ENCODE measurements at places on chromosomes 1 and 21.
A peak's percentile ranks its signal among the peaks of the same experiment; 100 is the strongest.

- no peak for DNase-seq
These were observed 33.8 kb upstream of the FCRL3 start for GRCh38 chr1:157734321-157734720.

GRCh38 chr1:11693024-11693590 is 1.6 kb downstream of the DRAXIN start:
- DNase-seq = peak; percentile 74

GRCh38 chr1:202264300-202264699 is 70.7 kb downstream of the LGR6 start:
- no peak for DNase-seq

DNA sequence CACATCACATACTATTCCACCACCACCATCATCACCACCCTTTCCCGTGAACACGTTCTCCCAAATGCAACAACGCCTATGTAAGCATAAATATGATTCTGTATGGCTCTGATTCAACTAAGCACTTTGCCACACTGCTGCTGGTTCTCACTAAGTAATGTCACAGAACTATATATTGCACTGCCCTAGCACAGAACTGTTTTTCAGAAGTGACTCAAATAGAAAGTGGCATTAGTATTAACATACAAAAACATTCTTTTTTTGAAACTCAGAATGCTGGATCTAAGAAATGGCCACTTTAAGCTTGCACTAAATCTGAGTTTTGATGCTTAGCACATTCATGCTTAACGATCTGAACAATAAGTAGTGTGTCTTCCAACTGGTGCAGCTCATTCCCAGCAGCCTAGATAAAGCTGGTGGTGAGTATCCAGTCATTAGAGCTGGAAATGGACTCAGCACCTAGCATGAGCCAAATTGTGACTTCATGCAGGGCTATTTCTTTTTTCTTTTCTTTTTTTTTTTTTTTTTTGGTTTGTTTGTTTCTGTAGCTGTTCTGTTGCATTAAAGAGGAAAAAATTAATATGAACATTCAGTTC is 46.2 kb upstream of the ZC3H11B start:
- no peak for DNase-seq

DNA sequence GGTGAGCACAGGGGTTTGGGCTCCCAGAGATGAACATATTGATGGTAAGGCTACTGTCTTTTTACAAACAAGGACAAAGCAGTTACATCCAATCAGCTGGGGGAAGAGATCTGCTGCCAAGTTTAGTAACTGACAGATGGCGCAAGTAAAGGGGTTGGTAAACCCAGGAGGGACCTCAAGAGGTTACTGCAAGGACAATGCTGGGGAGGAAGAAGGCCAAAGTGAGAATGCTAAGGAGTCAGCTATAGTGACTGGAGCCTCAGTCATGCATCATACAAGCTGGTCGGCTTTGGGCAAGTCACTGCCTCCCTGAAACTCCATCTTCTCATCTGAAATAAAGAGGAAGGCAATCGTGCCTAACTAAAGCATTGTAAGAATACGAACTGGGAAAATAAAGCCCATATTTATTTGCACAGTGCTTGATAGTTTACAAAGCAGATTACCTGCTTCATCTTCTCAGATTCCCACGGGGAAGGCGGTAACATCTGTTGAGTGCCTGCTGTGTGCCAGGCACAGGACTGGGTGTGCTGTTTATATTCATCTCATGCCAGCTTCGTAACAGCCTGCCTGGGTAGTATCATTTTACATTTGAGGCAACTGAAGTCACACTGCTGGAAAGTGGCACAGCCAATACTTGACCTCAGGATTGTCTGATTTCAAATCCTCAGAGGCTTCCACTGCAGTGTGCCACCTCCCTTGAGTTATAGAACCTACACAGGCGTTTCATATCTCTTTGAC is 114.8 kb downstream of the BEND5 start:
- DNase-seq = no peak

DNA sequence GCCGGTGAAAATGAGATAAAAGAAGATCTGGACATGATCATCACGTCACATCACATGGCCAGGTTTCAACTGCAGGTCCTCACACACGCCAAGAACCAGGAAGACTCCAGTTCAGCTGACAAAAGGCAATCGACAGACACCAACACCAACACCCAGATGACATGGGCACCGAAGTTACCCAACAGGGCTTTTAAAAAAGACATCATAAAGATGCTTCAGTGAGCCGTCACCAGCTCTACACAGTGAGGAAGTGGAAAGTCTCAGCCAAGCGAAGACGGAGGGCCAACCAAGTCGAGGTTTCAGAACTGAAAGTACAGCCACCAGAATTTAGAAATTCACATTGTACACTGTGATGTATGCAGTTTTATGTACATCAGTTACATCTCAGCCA is 154.3 kb upstream of the COL6A1 start:
- no peak for DNase-seq

- no peak for DNase-seq
These were observed 9.3 kb upstream of the PHGDH start for GRCh38 chr1:119702384-119702783.

GRCh38 chr1:36432616-36433015 is 17.6 kb downstream of the OSCP1 start:
- no peak for DNase-seq

GRCh38 chr1:81115422-81115821 is 685.3 kb upstream of the ADGRL2 start:
- no peak for DNase-seq

DNA sequence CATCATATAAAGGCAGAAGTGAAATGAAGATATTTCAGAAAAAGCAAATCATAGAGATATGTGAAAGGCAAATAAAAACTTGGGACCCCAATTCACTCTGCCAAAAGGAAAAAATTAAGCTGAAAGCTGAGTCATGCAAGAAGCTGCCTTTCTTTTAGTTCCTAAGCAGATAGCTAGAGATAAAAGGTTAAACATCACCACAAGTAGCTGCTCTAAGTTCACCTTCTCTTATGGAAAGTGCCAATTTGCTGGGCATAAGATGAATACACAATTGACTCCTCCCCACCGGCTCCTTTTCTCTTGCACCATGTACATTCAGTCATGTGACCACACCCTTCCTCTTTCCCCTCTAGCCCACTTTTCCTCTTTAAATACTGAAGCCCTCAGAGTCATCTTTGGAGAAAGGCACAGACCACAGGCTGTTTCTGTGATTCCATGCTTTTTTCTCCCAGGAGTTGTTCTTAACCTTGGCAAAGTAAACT is 5.4 kb upstream of the SUMO3 start:
- DNase-seq = no peak

- DNase-seq = no peak
These were observed 38.3 kb downstream of the NEXN start for GRCh38 chr1:77926561-77927357.

GRCh38 chr1:111884772-111885443 is 104.6 kb downstream of the KCND3 start:
- no peak for DNase-seq

DNA sequence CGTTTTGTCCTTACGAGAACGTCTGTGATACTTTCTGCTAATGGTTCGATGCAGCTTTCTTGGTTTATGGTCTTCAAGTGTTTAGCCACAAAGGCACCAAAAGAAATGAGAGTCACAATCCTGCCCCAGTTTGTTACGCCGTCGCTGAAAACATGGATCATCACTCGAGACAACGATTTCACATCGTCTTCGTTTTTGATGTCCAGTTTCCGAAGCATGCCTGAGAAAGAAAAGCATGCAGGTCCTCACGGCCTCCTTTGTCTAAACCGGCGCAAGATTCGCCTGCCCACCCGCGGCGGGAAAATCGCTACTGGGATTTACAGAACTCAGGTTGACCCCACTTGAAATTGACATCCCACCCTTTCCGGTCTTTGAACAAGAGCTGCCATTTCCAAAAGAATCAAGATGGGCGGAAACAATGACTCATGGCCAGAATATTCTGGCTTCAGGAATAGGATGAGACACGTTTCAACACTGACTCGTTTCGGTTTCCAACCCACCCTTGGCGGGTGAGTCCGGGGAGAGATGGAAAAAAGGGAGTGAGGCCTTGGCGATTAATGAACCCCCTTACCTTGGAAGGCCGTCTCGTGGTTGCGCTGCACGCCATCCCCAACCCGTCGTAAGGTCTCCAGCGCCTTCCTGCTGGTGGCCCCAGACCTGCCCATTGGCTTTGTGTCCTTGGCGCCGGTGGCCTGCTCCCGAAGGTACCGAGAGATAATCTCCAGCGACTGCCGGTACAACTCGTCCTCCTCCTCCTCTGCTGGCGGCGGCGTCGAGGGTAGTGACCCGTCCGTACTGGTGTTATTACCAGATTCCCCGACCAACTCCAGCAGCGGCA is 919 bp downstream of the MCL1 start:
- DNase-seq = no peak

GRCh38 chr21:33940881-33941245 is 25.3 kb upstream of the ATP5PO start:
- DNase-seq = peak; percentile 45

- DNase-seq = no peak
These were observed 51.6 kb downstream of the ETS2 start for GRCh38 chr21:38857152-38857825.

DNA sequence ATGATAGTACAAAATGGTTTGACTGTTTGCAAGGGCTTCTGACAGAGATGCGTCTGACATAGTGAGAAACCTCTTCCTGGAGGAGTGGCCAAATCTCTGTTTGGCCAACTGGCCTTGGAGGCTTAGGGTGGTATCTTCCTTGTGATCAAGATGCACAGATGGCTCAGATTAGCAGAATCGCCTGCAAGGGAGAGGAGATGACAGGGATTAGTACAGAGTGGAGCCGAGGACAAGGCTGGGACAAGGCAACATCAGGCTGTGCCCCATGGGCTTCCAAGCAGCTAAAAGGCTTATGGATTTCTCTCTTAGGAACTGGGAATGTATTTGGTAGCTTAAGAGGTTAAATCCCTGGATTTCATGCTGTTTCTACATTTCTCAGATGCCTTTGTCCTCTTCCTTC is 379.1 kb downstream of the SIPA1L2 start:
- no peak for DNase-seq

DNA sequence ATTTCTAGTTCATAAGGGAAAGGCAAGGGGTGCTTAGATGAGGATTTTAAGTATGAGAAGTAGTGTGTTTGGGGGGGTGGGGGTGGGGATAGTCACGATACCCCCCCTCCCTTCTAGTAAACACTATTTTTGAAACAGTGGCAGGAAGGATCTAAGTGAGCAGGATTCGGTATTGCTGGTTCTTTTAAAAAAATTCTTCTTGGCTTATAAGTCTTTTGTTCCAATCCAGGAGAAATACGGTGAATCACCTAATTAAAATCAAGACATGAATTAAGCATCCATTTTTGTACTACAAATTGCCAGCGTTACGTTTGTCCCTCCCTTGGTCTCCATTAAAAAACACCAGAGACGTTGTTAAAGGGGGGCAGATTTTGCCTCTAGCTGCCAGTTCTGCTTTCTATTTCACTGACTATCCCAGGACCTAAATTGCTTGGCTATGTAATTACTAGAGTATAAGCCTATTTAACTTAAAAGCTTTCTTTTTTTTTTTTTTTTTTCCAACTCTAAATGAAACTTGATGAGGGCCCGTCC is 911 bp downstream of the LMO4 start:
- no peak for DNase-seq

DNA sequence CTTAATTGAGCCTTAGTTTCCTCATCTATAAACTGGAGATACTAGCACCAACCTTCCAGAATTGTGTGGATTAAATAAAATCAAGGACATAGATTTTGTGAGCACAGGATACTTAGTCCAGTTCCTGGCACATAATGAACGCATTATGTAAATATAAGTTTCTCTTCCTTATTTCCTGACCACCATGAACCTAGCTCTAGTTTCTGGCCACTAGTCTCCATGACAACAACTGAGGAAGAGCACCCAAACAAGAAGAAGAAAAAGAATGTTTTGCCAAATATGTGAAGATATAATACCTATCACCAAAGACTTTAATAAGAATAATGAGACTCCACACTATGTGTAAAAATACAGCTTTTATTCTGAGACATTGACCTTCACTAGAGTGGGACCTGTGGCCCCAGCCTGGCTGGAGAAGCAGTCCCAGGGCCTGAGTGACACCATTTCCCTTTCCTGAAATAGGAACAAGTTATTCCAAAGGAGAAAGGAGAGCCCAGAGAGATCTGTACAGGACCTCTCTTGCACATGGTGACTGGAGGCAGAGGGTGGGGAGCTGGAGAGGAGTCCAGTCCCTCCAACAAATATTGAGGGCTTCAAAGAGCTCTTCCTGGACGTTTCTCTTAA is 940 bp upstream of the USF1 start:
- no peak for DNase-seq

- no peak for DNase-seq
These were observed 100.0 kb downstream of the POFUT2 start for GRCh38 chr21:45187646-45188045.

DNA sequence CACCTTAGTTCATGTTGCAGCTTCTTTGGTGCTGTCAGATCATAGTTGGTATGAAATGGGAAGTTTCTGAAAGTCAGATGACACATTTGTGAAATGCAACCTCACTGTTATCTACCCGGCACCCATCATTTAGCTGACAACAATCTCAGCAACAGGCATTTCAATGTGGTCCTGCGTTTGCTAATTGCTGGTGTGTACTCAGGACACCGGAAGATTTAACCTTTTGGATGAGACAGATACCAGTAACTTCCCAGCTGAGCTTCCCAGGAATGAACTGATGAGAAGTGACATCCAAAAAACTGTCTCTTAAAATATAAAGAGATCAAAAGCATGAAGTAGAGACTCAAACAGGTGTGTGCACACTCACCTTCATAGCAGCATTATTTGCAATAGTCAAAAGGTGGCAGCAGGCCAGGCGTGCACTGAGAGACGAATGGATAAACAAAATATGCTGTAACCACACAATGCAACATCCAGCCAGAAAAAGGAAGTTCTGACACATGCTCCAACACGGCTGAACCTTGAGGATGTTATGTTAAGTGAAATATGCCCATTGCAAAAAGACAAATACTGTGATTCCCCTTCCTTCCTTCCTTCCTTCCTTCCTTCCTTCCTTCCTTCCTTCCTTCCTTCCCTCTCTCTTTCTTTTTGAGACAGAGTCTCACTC is 7.9 kb upstream of the CLDN14 start:
- no peak for DNase-seq

DNA sequence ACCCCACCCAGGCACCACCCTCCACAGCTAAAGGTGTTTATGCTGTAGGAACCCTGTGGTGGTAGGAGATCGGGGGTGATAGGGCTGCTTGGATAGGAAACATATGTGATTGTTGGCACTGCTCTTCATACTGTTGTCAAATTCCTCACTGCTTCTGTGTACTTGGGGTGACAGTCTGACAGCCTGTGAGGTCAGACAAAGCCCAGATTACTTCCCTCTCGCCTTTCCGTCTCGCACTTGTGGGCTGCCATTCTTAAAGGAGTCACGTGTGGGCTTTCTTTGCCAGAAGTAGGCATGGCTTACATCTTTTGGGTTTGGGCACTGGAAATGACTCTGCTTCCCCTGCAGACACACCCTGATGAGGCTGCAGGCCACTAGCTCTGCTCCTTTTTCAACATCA is 363.8 kb downstream of the DISC1 start:
- no peak for DNase-seq

GRCh38 chr21:35342440-35342839 is 293.3 kb upstream of the RUNX1 start:
- DNase-seq = no peak

- no peak for DNase-seq
These were observed 30.5 kb upstream of the KIF26B start for GRCh38 chr1:245124241-245124640.
